Mesenteric fat pad (tissue), 1 donor: ENCODE measurements at places on chromosomes 12 and 14. TPM values are rescaled to one million over a fixed set of nuclear protein-coding genes. Genes with fewer than 3 reads are reported as not detected.

HPD gene
- 2.2 TPM for total RNA-seq

SLC24A4 gene
- total RNA-seq, result 0.77 TPM

DNA sequence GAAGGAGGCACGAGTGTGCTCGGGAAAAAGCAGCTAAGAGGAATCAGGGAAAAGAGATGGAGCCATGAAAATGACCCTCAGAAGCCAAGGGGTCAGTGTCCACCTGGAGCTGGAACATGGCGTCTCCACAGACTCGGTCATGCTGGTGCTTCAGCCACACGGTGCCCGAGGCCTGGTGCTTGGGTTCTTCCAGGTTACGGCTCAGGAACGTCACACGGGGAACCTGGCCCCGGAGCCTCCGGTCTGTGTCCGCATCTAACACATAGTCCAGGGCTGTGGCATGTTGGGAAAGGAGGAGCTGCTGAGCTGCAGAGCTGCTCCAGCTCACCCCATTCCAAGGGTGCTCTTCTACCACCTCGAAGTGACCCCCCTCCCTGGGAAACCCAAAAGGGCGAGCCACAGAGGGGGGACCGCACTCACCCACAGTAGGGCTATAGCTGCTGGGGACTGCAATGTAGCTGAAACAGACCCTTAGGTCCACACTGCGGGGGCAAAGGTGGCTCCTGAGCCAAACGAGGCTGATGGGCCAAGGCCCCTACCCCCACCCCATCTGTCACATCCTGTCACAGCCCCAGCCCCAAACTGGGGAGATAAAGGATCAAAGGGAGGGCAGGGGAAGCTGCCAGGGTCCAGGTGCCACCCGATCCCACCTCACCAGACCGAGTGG is 10.8 kb downstream of the ITGA7 start:
- peak; percentile 75 for DNase-seq

GRCh38 chr12:14129611-14130195 is 148.3 kb upstream of the GRIN2B start:
- no peak for DNase-seq

DNA sequence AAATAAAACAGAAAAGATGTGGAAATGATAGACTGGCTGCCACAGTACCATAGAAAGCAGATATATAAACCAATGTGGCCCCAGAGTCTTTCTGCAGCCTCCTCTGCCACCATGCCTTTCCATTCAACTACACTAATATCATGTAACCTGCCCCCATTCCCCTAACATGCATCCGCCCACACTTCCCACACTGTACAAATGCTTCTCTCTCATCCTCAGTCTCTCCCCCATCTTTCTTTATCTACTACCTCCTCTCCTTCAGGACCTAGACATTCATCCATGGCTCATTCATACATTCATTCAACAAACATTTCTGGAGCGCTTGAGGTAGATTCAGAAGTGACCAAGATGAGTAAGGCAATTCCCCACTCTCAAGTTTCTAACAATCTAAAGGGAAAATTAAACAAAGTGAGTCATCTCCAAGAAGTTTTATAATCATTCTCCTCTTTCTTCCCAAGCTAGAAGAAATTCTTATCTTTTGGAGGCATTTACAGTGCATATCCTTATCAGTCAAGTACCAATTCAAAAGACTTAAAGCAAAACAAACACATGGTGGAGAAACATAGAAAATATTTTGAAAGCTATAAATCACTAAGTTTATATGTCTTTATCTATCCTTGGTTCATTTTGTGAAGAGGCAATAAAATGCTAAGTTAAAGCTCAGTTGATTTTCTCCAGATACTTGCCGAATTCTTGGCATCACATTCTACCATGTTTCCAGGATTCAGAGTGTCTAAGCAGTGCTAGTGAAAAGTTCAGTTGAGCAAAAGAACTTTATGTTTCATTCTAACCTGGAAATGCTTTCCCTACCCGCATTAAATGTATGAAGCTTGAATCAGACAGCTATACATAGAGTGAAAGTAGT is 70.5 kb upstream of the FRMD6 start:
- DNase-seq, result no peak

DNA sequence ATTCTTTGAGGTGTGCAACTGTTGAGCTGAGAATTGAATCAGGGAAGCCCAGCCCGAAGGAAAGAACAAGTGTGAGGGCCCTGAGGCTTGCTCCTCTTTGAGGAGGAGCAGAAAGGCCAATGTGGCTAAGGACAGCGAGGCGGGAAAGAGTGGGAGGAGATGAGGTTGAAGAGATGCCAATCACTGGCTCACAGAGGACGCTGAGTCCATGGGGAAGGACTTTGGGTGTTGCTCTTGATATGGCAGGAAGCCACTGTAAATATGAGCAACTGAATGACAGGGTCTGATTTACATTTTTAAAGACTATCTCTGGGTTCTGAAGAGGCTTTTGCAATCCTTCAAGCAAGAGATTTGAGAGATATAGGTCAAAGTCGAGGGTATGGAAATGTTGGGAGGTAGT is 3.3 kb upstream of the APPL2 start:
- no peak for DNase-seq
